ENCODE measurements at places on chromosomes 7 and 10.

GRCh38 chr10:124739119-124739921 is 4.9 kb downstream of the FAM53B start:
- no peak for DNase-seq

DNA sequence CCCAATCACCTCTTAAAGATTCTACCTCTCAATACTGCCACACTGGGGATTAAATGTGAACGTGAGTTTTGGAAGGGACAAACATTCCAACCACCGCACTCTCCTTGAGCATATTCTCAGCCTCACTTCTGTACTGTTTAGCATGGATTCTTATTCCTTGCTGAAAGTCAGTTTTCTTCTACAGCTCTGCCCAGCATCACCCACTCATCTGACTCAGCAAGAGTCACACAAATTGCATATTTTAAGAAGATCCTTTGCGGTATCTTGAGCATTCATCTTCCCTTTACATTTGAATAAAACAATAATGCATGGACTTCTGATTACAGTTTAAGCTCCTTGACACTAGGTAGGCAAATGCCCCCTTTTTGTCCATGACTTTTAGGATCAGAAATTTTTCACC is 251.6 kb upstream of the MKLN1 start:
- DNase-seq = no peak

GRCh38 chr7:114931656-114932011 is 9.7 kb downstream of the MDFIC start:
- DNase-seq = peak; percentile 4

DNA sequence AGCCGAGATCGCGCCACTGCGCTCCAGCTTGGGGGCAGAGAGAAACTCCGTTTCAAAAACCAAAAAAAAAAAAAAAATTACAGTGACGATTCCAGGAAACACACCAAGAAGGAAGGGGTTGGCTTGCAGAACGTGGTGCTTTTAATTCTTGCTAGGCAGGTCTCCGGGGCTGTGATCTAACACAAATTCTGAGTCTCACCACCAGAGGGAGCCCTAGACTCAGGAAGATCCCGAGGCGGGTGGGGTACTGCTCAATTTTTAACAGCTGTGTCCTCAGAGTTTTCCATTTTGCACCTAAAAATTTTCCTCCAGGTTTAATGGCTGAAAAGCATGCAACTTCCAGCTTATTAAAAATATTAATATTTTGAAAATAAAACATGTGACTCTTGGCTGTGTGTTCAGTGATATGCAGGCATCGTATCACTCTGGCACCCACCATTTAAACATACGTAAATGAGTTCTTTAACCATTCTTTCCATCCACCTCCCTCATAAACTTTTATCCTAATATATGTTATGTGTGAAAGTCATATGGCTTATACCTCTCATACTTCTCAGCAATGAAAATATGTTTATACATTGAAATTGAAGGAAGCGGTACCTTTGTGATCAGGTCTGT is 26.5 kb upstream of the NUB1 start:
- peak; percentile 45 for DNase-seq

DNA sequence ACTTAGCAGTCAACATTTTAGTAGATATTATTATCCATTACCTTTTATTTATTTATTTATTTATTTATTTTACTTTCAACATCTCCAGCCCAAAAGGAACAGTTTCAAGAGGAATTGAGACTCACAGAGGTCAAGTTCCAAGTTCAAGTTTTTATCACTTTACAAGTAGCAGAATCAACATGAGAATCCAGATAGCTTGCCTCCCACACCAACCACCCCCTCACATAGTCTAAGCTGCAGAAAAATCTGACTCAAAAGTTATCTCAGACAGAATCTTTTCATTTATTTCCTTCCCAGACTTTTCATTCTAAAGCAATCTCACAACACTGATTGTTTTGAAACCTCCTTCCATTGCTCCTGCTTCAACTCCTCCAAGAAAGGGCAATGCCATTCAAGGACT is 129.6 kb downstream of the GRM3 start:
- no peak for DNase-seq

DNA sequence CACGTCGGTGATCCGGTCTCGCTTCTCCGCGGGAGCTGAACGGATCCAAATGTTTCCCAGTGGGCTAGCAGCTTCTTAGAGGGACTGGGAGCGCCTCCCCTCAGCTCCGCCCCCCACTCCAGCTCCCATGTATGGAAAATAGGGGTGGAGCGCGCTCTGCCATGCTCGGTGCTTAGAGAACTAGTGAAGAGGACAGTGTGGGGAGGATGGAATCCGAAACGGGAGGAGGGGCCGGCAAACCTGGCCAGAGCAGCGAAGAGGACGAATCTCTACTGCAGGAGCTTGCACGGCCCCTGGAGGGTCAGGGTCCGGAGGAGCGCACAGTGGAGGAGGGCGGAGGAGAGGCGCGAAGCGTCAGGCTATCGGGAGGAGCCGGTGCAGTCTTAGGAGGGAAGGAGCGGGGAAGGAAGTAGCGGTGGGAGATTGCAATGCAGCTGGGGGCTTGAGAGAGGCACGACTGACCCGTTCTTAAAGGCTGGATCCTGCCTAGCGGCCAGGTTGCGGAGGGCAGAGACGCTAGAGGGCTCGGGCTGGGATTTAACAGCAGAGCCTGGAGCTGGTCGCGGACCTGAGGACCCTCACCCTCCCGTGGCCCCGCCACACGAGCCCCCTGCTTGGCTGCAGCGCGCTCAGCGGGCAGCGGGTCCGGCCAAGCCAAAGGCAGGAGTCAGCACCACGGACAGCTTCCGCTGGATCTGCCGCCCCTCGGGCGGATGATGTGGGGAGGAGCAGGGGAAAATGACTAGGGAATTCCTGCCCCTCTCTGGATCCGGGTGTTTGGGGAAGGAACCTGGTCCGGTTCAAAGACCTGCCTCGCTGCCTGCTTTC is at the start of gene PRLHR:
Gene PRLHR, minus strand, starts transcription at position 51 of the 828 bp plus-strand sequence. CDS start 404 bp downstream, outside the sequence.
- DNase-seq = no peak

GRCh38 chr10:93435621-93436397 is 46.3 kb downstream of the MYOF start:
- no peak for DNase-seq

DNA sequence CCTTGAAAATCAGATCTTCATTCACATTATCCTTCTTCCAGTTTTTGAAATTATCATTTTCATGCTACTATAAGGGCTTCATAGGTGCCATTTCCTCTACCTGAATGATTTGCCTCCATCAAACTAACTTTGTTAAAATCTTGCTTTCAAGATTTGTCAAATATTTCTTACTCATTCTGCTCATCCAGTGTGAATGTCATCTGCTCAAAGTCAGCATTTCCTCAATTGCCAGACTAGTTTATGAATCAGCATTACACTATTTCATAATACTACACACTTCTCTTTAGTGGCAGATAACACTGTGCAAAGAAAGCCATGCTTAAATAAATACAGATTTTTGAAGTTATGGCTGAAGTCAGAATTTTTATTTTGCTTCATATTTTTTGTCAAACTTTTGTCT is 21.3 kb upstream of the LIPF start:
- DNase-seq = no peak
